ENCODE measurements at places on chromosomes 5 and 9.

GRCh38 chr5:173324115-173325001, 3.9 kb downstream of the STC2 start:
- no peak for DNase-seq

GRCh38 chr5:6522923-6523322, 74.3 kb downstream of the UBE2QL1 start:
- DNase-seq: no peak

GRCh38 chr5:109694451-109694891, 4.7 kb downstream of the MAN2A1 start:
- DNase-seq: no peak

GRCh38 chr5:132065951-132066701, 5.7 kb downstream of the IL3 start:
- DNase-seq: no peak
